NCI-H2029 (cell line): ENCODE measurements at places on chromosomes 6 and 20.
A peak's percentile ranks its signal among the peaks of the same experiment; 100 is the strongest.

DNA sequence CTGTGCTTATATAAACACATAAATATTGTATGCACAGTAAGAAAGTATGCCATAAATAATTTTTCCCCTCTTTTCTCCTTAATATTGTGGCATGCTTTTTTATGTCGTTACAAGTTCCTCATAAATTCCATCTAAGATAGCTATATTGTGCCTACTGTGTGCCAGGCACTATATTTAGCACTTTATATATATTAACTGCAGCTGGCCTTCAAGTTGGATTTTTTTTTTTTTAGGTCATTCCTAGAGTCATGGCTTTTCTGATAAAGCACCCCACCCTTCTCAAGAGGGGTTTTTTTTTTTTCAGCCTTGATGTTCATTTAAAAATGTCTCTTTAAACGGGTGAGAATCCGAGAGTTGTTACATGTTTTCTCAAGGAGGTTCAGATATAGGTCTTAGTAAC lies 42.8 kb upstream of the RNF8 start:
- no peak for DNase-seq

- no peak for DNase-seq
Observed at GRCh38 chr6:53095716-53096115, 30.5 kb downstream of the FBXO9 start.

DNA sequence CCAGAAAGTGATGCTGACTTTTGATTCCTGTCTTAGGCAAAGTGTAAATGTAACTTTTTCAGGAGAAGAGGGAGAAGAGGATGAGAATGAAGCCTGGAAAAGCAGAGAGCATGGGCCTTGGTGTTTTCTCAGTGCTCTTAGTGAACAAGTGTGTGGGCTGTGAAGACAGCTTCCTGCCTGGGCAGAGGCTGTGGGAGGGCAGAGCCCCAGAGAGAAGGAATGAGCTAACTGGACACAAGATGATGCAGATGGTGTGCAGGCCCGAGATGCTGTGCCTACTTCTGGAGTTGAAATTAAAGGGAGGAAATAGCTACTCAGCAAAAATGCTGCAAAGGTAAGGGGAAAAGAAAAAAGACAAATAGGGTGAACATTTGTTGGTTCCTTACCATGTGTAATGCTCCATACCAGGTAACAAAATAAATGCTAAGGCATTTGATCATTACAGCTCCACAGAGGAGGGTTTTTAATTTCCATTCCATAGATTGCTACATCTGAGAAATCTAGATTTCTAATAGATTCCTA lies 87.0 kb upstream of the CEP162 start:
- DNase-seq = no peak

- DNase-seq = no peak
Observed at GRCh38 chr20:33023439-33024242, 7.8 kb upstream of the BPIFB6 start.

- no peak for DNase-seq
Observed at GRCh38 chr6:163708466-163708865, 293.9 kb downstream of the QKI start.

DNA sequence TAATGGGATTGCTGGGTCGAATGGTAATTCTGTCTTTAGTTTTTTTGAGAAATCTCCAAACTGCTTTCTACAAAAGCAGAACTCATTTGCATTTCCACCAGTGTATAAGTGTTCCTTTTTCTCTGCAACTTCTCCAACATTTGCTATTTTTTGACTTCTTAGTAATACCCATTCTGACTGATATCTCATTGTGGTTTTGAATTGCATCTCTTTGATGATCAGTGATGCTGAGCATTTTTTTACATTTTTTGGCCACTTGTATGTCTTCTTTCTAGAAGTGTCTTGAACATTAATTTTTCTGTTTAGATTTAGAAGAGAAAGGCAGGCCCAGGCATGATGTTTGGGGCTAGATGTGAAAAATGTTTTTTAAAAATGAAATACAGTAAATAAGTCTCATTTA lies 553.1 kb upstream of the MAN1A1 start:
- no peak for DNase-seq

DNA sequence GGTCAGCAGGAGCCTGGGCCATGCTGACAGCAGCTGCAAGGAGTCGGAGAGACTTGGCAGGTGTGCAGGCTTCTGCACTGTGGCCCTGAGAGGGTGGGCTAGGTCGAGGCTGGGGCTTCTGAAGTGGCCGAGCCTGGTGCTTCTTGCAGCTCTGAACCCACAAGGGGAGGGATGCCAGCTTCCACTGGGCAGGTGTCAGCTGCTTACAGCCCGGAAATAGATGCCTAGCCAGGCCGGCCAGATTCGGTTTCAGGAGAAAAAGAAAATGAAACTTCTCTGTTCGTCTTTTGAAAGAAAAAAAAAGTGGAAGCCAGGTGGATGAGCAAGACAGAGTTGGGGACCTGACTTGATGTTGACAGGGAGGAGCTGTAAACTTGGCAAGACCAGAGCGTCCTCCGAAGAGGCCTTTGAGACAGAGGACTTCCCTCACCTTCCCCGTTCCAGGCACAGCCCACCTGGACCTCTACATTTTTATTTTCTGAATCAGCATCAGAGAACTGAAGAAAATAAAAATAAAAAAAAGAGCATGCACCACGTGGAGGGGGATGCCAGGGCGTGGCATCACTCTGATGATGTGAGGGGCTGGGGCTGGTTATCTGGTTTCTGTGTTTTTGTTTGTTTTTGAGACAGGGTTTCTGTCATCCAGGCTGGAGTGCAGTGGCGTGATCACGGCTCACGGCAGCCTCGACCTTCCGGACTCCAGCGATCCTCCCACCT lies at the start of gene ZBP1:
TSS of gene ZBP1 (minus strand) at position 153 of the 717 bp plus-strand sequence. CDS start at position 22, 131 bp downstream.
- DNase-seq = peak; percentile 42

- DNase-seq = no peak
Observed at GRCh38 chr20:57126481-57127092, 139.9 kb downstream of the BMP7 start.

DNA sequence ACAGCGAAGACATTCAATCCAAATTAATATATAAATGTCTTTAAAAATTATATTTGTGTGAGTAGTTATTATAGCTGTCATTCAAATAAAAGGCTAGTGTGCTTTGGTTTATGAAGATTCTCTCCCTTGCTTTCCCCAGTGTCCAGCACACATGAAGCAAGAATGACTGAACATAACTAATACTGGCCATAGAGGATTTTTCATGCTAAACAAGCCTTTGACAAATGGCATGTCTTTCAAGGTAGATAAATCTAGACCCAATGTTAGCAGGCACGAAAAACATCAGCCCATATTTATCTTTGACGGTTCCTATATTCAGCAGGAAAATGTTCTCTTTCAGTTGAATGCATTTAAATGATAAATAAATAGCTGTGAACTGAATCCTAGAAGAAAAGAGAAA lies 1234.4 kb downstream of the EPHA7 start:
- no peak for DNase-seq

GRCh38 chr20:45902199-45902701 lies 9.7 kb downstream of the PLTP start:
- no peak for DNase-seq

- DNase-seq = no peak
Observed at GRCh38 chr6:140355476-140355875, 981.0 kb upstream of the CITED2 start.

- no peak for DNase-seq
Observed at GRCh38 chr6:37709250-37709931, 11.7 kb upstream of the MDGA1 start.

DNA sequence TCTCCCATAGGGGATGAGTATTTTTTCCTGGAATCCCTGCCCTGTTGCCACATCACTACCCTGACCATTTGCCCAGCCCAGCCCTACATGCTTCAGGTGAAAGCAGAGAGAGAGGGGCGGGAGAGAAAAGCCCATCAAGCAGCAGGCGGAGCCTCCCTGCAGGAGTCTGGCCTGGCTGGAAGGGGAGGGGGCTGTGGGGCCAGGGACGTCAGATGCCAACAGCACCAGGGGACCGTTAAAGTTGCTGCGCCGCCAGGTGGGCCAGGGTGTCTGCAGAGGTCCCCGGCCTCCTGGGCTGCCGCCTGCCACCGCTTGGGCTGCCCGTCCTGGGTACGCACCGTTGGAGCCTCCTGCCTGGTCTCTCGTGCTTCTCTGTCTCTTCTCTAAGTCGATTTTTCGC lies 757 bp upstream of the R3HDML start:
- DNase-seq = no peak

GRCh38 chr6:170101281-170102035 lies 189.4 kb downstream of the DLL1 start:
- DNase-seq = no peak

GRCh38 chr6:112241820-112242429 lies 12.4 kb downstream of the LAMA4 start:
- DNase-seq = no peak

DNA sequence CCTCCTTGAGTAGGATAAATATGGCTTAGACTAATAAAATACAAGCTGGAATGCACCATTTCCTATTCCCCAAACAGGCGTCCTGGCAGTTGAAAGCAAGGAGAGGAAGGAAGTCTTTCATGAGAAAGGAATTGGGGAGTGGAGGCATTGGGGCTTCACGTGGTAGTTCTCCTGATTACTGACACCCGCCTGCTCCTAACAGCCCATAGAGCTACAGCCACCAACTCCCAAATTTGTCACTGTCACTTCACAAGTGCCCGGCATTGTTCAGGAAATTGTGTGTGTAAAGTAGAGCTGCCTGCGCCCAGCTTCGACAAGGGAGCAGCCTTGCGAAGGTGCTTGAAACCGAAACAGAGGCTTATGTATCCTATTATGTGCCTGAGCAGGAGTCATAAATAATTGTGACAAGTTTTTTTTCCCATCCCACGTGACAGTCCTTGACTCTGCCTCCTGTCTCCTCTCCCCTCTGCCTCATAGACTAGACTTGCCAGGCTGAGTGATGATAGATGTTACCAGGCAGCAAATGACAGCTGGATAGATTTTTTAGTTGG lies 301.7 kb upstream of the ZFP64 start:
- peak; percentile 74 for DNase-seq

- DNase-seq = no peak
Observed at GRCh38 chr6:111603685-111604084, 2.0 kb downstream of the TRAF3IP2 start.

- DNase-seq = peak; percentile 44
Observed at GRCh38 chr20:58870293-58871014, 17.9 kb downstream of the GNAS start.

DNA sequence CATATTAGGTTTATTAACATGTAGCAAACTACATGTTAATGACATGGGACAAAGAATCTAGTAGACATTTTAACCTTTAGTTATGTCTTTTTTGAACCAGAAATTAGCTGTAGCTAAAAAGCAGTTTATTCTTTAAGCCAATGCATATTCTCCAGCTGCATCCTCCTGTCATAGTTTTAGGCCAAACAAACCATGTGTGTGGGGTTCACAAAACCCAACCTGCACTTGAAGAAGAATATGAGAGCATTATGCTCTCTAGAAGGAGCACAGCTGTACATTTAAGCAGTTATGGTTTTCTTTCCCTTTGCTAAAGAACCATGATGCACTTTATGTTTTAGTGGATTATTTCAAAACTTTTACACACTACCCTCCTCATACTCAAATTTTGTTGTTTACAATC lies 46.2 kb downstream of the AKIRIN2 start:
- DNase-seq = no peak

- DNase-seq = no peak
Observed at GRCh38 chr6:124962639-124963415, 590 bp downstream of the RNF217 start.

DNA sequence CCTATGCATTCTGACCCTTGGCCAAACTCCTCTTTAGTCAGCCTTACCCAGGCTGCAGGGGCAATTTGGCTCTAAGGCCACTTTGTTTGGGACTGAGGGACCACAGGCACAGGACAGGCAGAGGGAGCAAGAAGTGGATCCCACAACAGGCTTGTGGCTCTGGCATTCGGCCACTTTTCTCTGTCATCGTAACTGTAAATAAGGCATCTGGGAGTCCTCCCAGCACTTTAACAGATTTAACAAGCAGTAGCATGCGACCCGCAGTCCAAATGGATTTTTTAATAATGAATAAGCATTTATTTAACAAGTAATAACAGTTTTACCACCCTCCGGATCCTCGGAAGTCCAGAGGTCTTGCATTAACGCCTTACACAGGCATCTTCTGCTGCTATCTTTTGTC lies 16.1 kb upstream of the CDH22 start:
- DNase-seq = no peak

GRCh38 chr20:3839328-3839727 lies 7.3 kb upstream of the MAVS start:
- DNase-seq = no peak

DNA sequence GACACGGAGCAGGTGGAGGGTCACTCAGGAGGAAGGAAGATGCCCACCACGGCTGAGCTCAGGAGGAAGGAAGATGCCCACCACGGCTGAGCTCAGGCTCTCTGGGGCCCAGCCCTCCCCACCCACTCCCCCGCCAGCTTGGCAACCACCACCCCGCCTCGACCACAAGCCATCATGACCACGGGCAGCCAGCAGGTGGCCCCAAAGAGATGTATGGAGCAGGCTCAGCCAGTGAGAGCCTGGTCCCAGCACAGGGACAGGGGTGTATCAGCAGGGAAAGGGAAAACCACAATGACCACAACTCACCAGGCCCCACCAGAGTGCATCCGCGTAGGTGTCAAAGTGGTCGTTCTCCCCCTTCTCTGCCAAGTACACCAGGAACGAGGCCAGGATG lies 30.4 kb downstream of the KCNQ2 start:
- DNase-seq = no peak

DNA sequence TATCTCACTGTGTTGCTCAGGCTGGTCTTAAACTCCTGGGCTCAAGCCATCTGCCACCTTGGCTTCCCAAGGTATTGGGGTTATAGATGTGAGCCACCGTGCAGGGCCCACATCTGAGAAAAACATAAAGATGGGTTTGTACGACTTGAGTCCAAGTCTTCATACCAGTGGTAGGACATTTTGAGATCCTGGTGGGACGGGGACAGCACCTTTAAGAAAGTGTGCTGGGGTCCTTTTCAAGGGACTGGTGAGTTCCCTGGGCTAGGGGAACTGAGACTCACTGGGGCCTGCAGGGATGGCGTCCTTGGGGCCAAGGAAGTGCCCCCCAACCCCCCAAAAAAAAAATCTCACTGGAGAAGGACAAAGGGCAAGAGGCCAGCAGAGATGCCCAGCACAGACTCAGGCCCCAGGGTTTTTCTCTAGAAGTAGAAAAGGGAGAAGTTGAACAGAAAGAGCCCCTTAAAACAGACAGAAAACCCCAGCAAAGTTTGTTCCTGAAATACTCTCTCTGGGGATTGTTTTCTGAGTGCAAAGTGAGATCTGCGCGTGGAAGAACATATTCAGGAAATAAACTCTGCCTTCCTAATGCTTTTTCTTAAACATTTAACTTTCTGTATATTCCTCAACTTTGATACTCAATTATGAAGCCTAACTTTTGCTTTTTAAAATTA lies 10.7 kb downstream of the OSBPL2 start:
- no peak for DNase-seq

GRCh38 chr6:50030350-50030749 lies 8.6 kb upstream of the DEFB110 start:
- DNase-seq = no peak
